Activated T-cell treated with anti-CD3 and anti-CD28 coated beads, Interleukin-2, amount 50 U/mL, for 72 hours (primary cell): ENCODE measurements at places on chromosomes 11 and 22.

DNA sequence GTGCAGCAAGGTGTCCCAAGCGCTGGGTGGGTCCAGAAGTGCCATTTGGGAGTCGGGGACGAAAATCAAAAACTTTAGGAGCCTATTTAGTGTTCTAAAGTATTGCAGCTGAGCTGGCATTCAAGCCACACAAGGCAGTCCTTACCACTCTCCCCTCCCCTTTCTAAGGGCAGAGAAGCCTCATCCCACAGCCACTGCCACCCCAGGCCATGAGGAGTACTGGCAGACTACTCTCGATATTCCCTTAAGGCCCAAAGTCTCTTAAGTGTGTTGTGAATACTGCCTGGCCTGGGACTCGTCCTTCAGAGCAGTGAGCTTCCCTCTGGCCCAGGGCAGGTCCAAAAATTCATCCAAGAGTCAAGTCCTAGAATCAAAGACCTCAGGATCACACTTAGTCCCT lies 7.8 kb downstream of the FANCF start:
- no peak for DNase-seq

GRCh38 chr11:122197066-122197987 lies 81.3 kb upstream of the BLID start:
- DNase-seq, result no peak

DNA sequence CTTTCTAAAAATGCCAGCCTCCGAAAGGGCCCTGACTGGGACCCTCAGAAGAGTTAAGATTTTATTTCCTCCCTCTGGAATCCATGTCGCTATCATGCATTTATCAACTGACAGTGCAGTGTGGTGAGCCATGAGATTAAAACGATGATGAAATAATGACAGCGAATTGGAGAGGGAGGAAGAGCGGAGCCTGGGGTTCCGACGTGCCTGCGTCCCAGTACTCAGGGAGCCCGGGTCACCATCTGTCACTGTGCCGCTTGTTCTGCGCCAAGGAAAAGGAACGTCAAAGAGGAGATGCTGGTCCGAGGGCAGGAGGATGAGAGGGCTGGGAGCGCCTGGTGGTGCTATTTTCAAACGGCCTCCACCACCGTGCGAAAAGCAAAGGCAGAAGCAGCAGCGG lies 46.2 kb downstream of the MACROD1 start:
- no peak for DNase-seq

DNA sequence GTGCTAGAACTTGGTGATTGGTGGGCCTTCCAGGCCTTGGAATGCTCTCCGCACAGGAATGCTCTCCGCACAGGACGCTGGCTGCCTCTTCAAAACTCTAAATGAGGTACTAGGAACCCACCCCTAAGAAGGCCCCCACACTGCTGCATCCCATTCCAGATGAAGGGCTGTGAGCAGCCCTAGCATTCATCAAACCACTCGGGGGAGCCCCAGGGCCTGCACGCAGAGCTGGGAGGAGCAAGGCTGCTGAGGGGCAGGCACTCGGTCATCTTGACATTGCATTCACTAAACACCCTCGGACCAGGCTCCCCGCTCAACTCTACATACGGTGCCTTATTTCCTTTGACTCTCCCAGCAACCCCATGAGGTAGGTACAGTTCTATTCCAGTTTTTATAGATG lies 49.2 kb upstream of the EMID1 start:
- no peak for DNase-seq

GRCh38 chr11:71454470-71455113 lies 1.6 kb downstream of the NADSYN1 start:
- no peak for DNase-seq

- DNase-seq, result no peak
Measured at GRCh38 chr11:72528121-72528520, 93.8 kb upstream of the CLPB start.

DNA sequence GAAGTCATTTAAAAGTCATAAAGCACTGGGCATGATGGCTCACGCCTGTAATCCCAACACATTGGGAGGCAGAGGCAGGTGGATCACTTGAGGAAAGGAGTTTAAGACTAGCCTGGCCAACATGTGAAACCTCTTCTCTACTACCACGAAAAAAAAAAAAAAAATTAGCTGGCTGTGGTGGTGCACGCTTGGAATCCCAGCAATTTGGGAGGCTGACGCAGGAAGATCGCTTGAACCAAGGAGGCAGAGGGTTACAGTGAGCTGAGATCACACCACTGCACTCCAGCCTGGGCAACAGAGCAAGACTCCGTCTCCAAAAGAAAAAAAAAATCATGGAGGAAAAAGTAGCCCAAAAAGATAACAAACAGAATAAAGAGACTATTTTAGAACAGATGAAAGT lies 42.2 kb downstream of the NUP98 start:
- no peak for DNase-seq

DNA sequence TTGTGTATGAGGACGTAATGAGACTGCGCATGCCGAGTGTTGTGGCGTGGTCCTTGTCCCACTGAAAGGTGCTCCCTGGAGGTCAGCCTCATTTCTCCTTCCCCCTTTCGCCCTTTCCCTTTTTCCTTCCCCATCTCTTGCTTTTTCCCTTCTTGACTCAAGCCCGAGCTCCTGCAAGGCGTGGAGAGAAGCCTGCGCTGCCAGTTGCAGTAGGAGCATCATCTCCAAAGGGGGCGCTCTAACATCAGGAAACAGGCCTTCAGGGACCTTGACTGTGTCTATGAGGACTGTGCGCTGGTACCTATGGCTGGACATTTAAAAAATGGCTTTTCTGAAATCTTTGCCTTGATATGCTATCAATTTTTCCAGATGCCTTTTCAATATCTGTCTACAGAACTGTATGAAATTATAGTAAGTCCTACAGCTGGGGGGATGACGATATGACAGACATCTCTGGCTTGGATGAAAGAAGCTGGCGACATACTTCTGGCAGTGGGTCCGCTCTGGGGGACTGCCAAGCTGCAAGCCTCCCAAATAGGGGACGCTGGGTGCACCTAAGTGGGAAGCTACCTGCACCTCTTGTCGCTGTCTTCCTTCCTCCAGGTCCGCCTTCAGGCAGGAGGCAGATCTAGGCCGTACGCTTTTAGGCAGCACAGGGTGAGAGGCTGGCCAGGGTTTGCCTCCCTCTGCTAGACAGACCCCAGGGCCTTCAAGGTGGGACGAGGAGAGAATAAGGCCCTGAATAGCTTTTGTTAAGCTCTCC lies 96.5 kb downstream of the NXPE2 start:
- peak; percentile 18 for DNase-seq

- no peak for DNase-seq
Measured at GRCh38 chr11:27296497-27296896, 66.5 kb downstream of the CCDC34 start.

DNA sequence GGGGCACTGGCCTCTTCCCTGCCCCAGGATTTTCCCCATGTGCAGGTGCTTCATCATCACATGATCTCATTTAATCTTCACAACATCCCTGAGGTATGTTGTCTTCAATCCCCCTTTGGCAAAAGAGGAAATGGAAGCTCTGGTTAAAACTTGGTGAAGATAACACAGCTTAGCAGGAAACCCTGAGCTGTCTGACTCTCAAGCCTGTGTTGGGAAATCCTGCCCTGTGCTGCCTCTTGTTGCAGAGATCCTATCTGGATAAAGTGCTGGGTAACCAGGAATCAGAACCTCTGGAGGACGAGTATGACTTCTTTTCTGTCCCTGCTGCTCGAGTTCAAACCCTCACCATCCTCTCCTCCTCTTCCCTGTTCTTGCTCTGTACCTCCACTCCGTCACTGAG lies 13.1 kb upstream of the E2F8 start:
- DNase-seq, result no peak

- peak; percentile 10 for DNase-seq
Measured at GRCh38 chr11:109697140-109697843, 275.3 kb downstream of the C11orf87 start.

- DNase-seq, result no peak
Measured at GRCh38 chr11:61534025-61534932, 25.7 kb downstream of the LRRC10B start.

GRCh38 chr11:110907629-110908028 lies 195.4 kb upstream of the ARHGAP20 start:
- DNase-seq, result no peak

- DNase-seq, result no peak
Measured at GRCh38 chr11:95688015-95688414, 101.6 kb downstream of the FAM76B start.

- DNase-seq, result no peak
Measured at GRCh38 chr11:126888115-126888712, 112.4 kb downstream of the KIRREL3 start.

DNA sequence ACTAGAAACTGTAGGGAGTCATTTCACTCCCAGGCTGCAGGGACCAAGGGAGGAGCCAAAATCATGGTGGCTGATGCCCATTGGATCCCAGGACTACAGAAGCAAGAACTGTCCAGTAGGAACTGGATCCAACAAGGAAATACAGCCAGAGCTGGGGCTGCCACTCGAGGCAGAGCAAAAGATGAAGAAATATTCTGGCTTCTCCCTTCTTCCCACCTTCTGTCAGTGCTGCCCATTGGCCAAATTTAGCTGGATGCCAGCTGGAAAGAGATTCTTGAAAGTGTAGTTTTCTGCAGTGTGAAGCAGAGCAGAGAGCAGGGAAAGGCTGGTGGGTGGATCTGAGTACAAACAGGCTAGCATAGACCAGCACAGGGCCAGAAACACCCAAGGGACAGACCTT lies 45.6 kb downstream of the COMMD9 start:
- no peak for DNase-seq

- DNase-seq, result no peak
Measured at GRCh38 chr11:101920992-101921391, 4.7 kb upstream of the ANGPTL5 start.

GRCh38 chr22:19149047-19149883 lies 827 bp downstream of the GSC2 start:
- peak; percentile 55 for DNase-seq

- DNase-seq, result no peak
Measured at GRCh38 chr11:2791139-2791520, 91.3 kb upstream of the KCNQ1OT1 start.
